Naive thymus-derived CD4-positive, alpha-beta T cell (primary cell): ENCODE measurements at places on chromosomes 2 and 18. TPM values are rescaled to one million over a fixed set of nuclear protein-coding genes. Genes with fewer than 3 reads are reported as not detected.

TMEM163 gene
- 0.20 and 0.39 TPM in 2 replicates for total RNA-seq

CNNM3 gene
- 44.6 TPM for total RNA-seq

GRCh38 chr2:229405796-229406195 lies 134.7 kb upstream of the PID1 start:
- no peak for DNase-seq

GRCh38 chr2:163715668-163716067 lies 20.1 kb downstream of the FIGN start:
- no peak for DNase-seq

GRCh38 chr2:239368321-239368720 lies 32.5 kb downstream of the HDAC4 start:
- DNase-seq: no peak

DNA sequence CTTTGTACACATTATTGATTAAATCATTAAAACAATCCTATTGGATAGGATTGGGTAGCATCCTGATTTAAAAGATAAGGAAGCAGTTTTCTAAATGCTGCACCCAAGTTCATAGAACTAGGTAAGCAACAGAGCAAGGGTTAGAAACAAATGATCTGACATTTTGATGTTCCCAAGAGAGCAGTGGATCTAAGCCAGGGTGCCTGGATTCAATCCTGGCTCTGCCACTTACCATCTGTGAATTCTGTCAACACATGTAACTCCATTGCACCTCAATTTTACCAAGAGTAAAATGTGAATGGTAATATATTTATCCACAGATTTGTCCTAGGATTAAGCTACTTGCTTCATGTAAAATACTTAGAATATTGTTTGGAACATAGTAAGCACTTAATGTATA lies 982.6 kb upstream of the FANCL start:
- no peak for DNase-seq

- DNase-seq: no peak
These were observed 69.9 kb downstream of the SH3BP4 start for GRCh38 chr2:235021752-235022151.

C2orf15 gene
- 3.3 TPM for total RNA-seq

- DNase-seq: no peak
These were observed 33.3 kb upstream of the TMEM87B start for GRCh38 chr2:112021781-112022231.

DNA sequence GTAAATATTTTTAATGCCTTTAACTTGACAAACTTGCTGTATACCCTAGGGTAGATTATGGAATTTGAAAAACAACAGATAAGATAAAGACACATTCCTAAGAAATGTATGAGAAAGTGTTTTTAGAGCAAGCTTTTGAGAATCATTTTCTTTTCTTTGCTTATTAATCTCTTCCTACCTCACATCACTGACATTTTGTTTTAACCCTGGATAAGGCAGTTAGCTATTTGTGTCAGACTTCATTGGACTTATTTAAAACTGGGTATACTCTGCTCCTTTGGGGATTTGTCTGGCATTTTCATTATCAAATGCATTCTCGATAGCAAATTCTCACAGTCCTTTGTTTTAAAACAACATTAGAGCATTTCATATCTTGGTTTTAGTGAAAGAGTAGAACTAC lies 17.2 kb downstream of the EML4 start:
- DNase-seq: no peak

- no peak for DNase-seq
These were observed 134.5 kb downstream of the RHBDD1 start for GRCh38 chr2:226970362-226970761.
